Posterior cingulate gyrus (tissue), 11 donors: ENCODE measurements at places on chromosomes 13 and 19.

DNA sequence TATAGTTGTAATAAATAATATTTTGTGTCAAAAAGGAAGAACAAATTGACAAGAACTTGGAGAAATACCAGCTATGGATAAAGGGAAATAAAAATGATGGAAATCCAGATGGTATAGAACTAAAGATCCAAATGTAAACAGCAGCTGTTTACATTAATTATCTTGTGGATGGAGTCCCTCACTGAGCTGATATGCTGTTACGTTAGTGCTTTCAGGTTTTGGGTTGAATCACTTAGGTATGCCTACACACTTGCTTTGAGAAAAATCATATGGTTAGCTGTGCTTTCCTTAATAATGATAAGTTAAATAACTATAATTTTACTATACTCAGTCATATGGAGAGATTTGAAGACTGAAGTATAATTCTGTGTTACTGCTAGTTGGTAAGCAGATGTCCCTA lies 27.7 kb downstream of the WASF3 start:
- no peak for DNase-seq

DNA sequence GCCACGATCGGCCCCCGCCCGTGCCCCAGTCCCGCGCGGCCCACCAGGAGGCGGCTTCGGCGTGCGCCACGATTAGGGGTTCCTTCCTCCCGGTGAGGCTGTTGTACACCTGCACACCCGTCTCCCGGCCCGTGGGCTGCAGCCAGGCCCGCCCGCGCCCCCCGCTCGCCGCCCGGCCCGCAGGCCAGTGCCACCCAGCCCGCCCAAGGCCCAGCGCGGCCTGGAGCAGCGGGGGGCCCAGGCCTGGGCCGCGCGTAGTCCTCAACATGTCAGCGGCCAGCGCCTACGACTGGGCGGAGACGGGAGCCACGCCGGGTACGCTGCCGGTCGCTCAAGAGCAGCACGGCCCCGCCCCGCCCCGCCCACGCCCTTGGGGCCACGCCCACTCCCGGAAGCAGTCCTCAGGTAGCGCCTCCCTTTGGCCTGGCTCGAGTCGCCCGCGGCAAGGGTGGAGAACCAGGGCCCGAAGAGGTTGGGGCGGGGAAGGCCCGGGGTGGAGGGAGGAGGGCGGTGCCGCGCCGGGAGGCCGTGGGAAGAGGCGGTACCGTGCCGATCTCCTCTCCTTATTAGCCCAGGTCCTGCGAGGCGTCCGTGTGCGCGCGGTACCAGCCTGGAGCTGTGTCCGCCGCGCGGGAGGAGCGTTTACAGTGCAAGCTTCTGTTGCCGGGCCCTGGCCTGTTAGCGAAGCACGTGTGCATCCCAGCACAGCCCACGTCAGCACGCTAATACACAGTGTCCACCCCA lies at the start of gene CARS2:
TSS of gene CARS2 (minus strand) at position 291 of the 744 bp plus-strand sequence. CDS start at position 268, 23 bp downstream.
- peak; percentile 89 for DNase-seq

GRCh38 chr19:47063874-47064273 lies 15.4 kb upstream of the TMEM160 start:
- no peak for DNase-seq

DNA sequence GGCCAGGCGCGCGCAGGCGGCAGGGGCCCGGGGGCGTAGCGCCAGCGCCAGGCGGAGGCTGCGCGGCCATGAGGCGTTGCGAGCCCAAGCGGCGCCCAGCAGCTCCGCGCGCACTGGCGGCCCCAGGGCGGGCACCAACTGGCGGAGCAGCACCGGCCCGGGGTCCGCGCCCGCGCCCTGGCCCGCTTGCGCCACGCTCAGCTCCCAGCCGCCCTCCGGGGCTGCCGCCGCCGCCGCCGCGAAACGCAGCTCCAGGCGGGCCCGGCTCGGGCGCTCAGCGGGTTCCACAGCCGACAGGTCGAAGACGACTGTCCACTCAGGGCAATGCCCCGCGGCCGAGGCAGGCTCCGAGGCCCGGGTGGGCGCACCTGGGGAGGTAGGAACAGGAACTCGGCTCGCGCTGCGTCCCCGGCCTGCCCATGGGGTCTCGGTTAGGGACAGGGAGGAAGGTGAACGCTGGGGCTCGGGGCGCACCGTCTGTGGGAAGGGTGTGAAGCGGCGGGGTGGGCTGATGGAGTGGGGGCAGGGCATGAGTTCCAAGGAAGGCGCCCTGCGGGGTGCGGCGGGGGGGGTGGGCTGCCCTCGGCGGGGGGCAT lies 26.8 kb downstream of the CERS1 start:
- DNase-seq = no peak

DNA sequence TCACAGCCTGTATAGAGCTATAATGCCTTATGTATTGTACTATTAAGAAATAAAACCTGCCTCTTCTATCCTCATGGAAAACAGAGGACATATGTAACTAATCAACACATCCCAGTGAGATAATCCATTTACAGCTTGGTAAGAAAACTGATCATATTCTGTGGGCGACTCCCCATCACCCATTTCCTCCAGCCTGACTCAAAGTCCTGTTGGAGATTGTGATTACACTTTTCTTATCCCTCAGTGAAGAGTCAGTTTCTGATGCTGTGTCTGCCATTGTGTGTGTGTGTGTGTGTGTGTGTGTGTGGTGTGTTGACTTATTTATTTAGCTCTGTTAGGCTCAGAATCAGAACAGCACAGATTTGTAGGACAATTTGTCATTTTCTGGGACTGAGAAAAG lies 212.8 kb downstream of the FGF9 start:
- no peak for DNase-seq

GRCh38 chr13:99693351-99693750 lies 192.1 kb downstream of the TM9SF2 start:
- DNase-seq = no peak

GRCh38 chr19:18657590-18658365 lies 20.9 kb downstream of the KLHL26 start:
- DNase-seq = no peak

- DNase-seq = no peak
These were observed 267.1 kb downstream of the KLF5 start for GRCh38 chr13:73325723-73326558.

DNA sequence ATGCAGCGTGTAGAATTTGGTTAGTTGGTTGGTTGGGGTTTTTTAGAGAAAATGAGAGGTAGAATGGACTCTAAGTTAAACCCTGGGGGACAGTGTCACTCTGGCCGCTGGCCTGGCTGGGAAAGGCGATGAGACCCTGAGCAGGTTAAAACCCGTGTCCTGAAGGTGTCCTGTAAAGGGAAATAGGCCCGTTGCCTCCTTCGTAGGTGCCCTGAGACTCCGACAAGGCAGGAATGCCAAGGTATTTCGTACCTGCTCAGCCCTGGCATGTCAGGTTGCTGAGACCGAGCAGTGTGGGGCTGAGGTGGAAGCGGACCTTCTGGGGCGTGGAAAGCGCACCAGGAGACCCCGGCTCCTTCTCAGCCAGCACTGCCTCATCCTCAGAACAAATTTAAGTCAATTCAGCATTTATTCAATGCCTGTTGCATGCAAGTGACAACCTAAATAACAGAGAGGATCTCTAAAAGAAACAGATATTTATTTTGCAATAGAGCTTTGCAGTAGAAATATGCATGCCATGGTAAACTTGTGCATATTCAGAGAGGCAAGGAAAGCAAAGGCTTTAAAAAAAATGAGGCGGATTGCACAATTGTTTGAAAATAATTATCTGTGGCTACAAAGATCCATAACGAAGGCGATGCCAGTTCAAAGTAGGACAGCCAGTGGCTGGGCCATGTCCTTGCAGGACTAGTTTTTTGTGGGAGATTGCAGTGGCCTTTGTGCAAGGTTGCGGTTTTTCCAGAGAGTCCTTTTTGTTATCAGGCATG lies 1.4 kb upstream of the RAB20 start:
- no peak for DNase-seq

DNA sequence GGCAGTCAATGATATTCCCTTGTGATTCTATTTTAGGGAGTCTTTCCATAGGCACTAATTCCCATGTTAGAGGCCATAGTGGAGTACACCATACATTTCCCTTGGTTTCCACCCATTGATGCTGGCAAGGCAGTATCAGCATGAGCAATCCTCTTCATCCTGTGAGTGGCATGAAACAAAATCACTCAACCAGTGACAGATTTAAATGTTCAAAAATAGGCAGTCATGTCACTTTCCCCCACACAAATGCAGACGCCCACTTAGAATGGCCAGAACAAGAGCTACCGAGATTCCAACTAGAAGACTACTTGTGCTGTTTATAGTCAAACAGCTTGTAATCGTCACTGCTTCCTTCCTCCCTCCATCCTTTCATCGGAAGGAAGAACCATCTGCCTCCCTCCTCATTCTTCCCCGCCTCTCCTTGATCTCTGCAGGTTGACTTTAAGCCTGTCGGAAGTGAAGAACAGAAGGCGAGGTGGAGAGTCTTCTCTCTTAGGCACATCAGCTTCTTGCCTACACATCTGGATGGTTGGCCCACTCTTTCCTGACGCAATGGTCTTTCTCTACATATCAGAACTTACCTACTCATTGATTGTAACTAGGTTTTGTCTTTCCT lies 22.6 kb downstream of the RASL11A start:
- no peak for DNase-seq

DNA sequence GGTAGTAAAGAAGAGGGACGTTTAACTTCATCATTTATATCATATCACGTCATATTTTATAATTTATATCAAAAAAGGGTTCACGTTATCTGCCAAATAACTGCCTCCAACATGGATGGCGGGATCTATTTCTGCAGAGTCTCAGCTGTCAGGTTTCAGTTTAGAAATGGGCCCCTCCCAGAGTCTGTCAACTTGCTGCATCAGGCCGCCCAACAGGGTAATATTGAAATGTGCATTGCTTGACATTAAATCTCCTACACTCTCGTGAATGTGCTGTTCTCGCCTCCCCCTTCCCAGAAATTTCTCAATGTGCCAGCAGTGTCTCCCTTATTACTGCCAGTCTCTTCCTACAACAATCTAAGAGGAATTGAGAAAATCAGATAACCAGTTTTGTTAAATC lies 96.9 kb downstream of the TRPC4 start:
- no peak for DNase-seq

GRCh38 chr19:37902668-37903067 lies 3.7 kb downstream of the WDR87 start:
- DNase-seq = peak; percentile 78

GRCh38 chr19:11127905-11128304 lies 27.7 kb downstream of the SPC24 start:
- no peak for DNase-seq

GRCh38 chr13:43360892-43361610 lies 337.7 kb downstream of the DNAJC15 start:
- DNase-seq = no peak

DNA sequence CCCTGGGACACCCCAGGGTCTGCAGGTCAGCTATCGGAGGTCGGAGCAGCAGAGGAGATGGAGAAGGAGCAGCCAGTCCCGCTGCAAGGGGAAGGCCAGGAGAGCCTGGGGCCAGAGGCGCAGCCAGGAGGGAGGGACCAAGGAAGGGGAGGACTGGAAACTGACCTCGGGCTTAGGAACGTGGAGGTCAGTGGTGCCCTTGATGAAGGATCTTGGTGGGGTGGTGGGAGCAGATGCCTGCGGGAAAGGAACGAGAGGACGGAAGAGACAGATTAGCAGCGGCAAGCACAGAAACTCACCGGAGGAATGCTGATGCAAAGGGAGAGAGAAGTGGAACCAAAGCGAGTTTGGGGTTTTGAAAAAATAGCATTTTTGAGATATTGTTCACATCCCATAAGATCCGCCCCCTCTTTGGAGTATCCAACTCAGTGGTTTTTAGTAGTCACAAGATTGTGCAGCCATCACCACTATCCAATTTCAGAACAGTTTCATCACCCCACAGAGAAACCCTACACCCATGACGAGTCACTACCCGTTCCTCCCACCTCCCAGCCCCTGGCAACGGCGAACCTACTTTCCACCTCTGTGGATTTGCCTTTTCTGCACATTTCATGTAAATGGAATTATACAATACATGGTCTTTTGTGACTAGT lies 22.1 kb downstream of the PLEKHF1 start:
- no peak for DNase-seq

GRCh38 chr19:40601134-40601974 lies at the start of gene LTBP4:
LTBP4 (plus strand) TSS chr19:40601369; CDS start chr19:40601388, 19 bp downstream.
- DNase-seq = no peak

GRCh38 chr19:28224441-28224840 lies 988.5 kb downstream of the UQCRFS1 start:
- no peak for DNase-seq

DNA sequence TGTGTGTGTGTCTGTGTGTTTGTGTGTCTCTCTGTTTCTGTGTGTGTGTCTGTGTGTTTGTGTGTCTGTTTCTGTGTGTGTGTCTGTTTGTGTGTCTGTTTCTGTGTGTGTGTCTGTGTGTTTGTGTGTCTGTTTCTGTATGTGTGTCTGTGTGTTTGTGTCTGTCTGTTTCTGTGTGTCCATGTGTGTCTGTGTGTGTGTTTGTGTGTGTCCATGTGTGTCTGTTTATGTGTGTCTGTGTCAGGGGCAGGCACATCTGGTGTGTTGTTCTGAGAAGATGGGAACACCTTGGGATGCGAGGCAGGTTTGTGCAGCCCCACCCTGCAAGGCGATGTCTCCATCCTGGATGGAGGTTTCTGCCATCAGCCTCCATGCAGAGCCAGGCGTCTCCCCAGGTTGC lies 275.8 kb upstream of the SOX1 start:
- DNase-seq = no peak

- DNase-seq = no peak
These were observed 63.2 kb downstream of the SHISA2 start for GRCh38 chr13:25988661-25989060.

GRCh38 chr13:49995625-49996101 lies 1.2 kb upstream of the TRIM13 start:
- DNase-seq = no peak

DNA sequence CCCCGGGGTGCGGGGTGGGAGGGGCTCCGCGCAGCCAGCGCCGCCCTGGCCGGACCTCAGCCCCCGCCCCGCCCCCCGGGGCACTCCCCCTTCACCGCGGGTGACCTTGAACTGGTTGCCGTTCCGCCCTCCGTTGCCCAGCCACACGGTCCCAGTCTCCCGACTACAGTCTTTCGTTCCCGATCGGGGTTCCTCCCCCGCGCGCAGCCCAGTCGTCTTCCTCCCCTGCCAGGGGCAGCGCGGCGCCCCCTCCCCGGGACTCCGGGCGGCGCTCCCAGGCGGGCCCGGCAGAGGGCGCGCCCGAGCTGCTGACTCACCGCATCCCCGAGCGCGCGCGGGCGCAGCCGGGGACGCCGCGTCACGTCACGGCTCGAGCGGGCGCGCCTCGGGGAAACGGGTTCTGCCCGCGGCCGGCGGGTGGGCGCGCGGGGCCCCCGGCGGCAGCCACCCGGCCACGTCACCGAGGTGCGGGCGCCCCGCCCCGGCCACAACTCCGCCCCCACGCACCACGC lies 459 bp downstream of the MIDN start:
- DNase-seq = no peak
